ENCODE measurements at places on chromosomes 13 and 19. TPM values are rescaled to one million over a fixed set of nuclear protein-coding genes. Genes with fewer than 3 reads are reported as not detected.
A peak's percentile ranks its signal among the peaks of the same experiment; 100 is the strongest.

DNA sequence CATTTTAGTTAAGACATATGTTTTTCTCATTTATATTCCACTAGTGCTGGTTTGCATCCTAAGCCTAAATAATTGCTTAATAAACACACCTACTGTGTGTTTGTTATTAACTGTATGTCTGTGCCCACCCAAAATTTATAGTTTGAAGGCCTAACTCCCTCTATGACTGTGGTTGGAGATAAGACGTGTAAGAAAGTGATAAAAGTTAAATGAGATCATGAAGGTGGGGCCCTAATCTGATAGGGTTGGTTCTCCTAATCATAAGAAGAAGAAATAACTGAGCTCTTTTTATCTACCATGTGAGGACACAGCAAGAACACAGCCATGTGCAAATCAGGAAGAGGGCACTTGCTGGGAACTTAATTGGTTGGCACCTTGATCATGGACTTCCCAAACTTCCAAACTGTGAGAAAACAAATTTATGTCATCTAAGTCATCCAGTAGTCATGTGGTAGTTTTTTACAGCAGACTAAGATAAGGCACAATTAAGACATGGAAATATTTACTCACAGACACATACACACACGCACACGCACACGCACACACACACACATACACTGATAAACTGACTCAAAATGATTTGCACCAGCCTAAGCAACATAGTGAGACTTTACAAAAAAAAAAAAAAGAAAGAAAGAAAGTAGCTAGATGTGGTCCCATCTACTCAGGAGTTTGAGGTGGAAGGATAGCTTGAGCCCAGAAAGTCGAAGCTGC lies 662.1 kb downstream of the PCDH9 start:
- no peak for DNase-seq

LYL1 gene
- 1.7 TPM for total RNA-seq

DNA sequence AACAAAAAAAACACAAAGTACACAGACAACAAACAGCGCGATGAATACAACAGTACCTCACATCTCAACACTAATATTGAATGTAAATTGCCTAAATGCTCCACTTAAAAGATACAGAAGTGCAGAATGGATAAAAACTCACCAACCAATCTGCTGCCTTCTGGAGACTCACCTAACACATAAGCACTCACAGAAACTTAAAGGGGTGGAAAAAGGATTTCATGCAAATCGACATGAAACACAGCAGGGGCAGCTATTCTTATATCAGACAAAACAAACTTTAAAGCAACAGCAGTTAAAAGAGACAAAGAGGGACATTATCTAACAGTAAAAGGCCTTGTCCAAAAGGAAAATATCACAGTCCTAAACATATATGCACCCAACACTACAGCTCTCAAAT lies 209.5 kb downstream of the ABCC4 start:
- DNase-seq, result no peak

- peak; percentile 12 for DNase-seq
Measured at GRCh38 chr13:31556376-31556775, 182.9 kb upstream of the RXFP2 start.

ERFL gene
- total RNA-seq, result not detected

GRCh38 chr19:8690753-8691539 lies 7.6 kb downstream of the ACTL9 start:
- DNase-seq, result no peak

CERS1 gene
- total RNA-seq, result 1.0 TPM

- no peak for DNase-seq
Measured at GRCh38 chr13:96381681-96382080, 291.8 kb downstream of the HS6ST3 start.

DNA sequence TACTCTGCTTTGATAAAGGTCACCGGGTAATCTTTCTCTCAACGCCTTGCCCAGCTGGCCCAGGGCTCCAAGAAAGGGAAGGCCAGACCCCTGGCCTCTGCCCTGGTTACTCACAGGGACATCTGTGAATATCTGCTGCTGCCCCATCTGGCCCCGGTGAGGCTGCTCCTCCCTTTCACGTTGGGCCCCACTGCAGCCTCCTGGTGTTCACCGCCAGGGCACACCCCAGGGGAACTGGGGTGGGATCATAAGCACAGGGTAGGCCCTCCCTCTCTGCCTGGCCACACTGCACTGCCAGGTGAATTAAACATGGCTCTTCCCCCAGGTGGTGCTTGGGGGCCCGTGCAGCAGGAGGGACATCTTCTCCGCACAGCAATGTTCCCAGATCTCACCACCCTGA lies 12.7 kb downstream of the LAIR1 start:
- DNase-seq, result no peak

SELENOW gene
- 217 TPM for total RNA-seq

ZNF541 gene
- not detected for total RNA-seq

GADD45B gene
- total RNA-seq, result 50.2 TPM

DNA sequence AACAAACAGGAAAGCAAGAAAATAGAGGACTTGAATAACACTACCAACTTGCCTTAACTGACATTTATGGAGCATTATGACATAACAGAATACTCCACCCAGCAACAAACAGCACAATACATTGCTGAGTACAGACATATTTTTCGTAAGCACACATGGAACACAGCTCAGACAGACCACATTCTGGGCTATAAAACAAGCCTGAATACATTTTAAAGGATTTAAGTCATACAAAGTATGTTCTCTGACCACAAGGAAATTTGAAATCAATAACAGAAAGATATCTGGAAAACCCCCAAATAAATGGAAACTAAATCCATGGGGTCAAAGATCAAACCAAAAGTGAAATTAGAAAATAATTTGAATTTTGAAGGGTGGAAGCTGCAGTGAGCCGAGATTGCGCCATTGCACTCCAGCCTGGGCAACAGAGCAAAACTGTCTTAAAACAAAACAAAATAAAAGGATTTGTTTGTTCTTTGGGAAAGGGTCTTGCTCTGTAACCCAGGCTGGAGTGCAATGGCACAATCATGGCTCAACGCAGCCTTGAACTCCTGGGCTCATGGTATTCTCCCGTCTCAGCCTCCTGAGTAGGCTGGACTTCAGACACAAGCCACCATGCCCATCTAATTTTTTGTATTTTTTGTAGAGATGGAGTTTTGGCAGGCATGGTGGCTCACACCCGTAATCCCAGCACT lies 5.6 kb downstream of the ZDHHC20 start:
- no peak for DNase-seq

- DNase-seq, result no peak
Measured at GRCh38 chr19:934865-935479, 9.1 kb downstream of the ARID3A start.

ADGRE3 gene
- not detected for total RNA-seq

DNA sequence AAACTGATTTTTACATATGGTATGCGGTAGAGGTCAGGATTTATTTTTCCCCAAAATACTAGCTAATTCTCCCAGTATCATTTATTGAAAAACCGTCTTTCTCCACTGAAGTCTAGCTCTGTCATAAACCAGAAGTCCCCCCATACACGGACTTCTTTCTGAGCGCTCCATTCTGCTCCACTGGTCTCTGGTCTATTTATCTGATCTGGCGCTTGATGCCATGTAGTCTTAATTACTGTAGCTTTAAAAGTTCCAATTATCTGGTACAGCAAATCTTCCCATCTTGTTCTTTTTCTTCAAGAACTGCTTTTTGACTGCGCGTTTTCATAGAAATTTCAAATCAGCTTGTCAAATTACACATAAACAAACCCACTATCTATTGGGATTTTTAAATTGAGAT lies 13.7 kb downstream of the DCUN1D2 start:
- DNase-seq, result no peak

LONP1 gene
- 99.3 TPM for total RNA-seq

DNA sequence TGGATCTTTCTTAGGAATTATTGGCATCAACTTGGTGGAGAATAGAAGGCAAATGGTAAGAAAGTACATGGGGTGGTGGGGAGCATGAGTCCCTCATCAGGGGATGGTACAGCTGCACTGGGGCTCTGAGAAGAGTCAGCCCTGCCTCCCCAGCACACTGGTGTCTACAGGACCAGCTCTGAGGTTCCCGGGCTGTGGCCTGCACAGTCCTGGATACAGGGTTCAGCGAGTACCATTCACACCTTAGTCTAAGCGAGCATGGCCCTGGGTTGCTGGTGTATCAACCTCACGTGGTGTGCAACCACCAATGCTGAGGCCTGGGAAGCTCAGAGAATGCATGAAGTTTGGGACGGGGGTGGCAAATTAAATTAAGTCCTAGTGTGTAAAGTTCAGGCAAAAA lies 10.1 kb downstream of the TMEM255B start:
- no peak for DNase-seq

GRCh38 chr19:53432088-53432661 lies 391 bp downstream of the ZNF761 start:
- peak; percentile 1 for DNase-seq

- peak; percentile 59 for DNase-seq
Measured at GRCh38 chr13:31853643-31854326, 114.5 kb downstream of the RXFP2 start.

GRCh38 chr19:17202249-17202648 lies 12.9 kb upstream of the USE1 start:
- DNase-seq, result no peak

YIPF2 gene
- total RNA-seq, result 67.5 TPM

DNA sequence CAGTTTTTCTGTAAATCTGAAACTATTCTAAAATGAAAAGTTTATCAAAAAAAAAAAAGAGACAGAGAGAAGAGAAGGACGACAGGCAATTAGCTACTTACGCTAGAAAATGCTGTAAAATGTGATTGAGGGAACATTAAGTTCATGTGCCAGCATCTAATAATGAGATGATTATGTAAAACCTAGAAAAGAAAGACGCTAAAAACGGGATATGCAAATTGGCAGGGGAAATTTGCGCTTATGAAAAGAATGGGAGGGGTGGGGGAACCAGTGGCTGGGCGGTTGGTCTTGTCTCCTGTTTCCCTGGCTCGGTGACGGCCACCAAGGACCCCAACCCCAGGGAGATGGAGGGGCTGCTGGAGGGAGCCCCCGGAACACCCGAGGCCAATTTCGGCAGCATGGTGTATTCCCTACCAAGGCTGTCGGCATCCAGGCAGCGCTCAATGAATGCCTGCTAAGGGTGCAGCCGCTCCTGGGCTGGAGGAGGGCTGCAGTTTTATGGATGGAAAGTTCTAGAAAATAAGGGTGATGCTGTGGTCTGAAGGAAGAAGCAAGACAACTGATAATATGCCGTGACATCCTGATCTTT lies 34.2 kb downstream of the GNG7 start:
- no peak for DNase-seq

GRCh38 chr19:19039901-19040300 lies 6.5 kb downstream of the ARMC6 start:
- no peak for DNase-seq

GRCh38 chr13:110073982-110074381 lies 233.0 kb downstream of the COL4A1 start:
- no peak for DNase-seq

DNA sequence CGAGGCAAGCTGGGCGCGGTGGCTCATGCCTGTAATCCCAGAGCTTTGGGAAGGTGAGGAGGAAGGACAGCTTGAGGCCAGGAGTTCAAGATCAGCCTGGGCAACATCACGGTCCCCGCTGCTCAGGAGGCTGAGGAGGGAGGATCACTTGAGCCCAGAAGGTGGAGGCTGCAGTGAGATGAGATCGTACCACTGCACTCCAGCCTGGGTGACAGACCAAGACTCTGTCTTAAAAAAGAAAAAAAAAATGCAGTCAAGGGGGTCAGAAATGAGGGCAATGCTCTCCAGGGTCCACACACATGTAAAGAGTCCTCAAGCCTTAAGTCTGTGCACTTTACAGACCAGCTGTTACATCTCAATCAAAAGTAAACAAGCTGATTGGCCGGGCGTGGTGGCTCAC lies 8.5 kb downstream of the R3HDM4 start:
- DNase-seq, result no peak

SIGLEC12 gene
- total RNA-seq, result not detected

- DNase-seq, result no peak
Measured at GRCh38 chr19:38055655-38056521, 148.9 kb downstream of the SIPA1L3 start.

DNA sequence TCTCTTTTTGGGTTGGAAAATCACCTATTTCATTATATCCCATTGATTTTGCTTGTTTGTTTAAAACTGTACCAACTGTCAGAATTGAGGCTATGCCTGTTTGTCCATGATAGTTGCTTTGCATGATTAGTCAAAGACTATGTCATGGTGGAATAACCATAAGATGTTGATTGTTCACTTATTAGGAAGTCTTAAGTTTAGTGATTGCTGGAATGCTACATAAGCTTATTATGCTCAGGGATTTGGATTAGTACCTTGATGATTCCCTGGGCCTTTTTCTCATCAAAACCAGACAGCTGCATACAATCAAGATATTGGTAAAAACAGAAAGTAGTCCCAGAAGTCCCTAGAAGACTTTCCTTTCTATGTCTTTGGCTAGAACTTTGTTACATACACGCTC lies 954.7 kb downstream of the PCDH9 start:
- peak; percentile 39 for DNase-seq

ZNF571 gene
- 11.6 TPM for total RNA-seq

- DNase-seq, result peak; percentile 80
Measured at GRCh38 chr13:97307882-97308624, 85.9 kb downstream of the MBNL2 start.

GRCh38 chr13:102586615-102587014 lies 10.2 kb upstream of the TPP2 start:
- no peak for DNase-seq

NHLRC3 gene
- 23.8 TPM for total RNA-seq

GRCh38 chr13:113764793-113765563 lies 6.0 kb downstream of the TMEM255B start:
- no peak for DNase-seq

DNA sequence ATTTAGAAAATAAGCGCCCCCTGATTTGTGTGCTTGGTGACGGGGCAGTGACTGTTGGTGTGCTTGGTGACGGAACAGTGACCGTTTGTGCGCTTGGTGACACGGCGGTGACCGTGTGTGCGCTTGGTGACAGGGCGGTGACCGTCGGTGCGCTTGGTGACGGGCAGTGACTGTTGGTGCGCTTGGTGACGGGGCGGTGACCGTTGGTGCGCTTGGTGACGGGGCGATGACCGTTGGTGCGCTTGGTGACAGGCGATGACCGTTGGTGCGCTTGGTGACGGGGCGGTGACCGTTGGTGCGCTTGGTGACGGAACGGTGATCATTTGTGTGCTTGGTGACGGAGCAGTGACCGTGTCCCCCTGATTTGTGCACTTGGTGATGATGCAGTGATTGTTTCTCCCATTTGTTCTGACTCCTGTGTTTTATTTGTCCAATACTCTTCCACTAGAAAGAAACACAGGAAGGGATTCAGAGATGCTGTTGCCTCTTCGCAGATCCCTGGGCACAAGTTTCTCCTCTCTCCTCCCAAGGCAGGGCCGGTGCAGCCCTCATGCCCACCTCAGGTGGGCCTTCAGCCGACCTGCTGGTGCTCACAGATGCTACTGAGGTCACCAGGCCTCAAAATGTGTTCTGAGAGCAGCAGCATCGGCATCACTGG lies 128.3 kb downstream of the ATP11A start:
- no peak for DNase-seq

DNA sequence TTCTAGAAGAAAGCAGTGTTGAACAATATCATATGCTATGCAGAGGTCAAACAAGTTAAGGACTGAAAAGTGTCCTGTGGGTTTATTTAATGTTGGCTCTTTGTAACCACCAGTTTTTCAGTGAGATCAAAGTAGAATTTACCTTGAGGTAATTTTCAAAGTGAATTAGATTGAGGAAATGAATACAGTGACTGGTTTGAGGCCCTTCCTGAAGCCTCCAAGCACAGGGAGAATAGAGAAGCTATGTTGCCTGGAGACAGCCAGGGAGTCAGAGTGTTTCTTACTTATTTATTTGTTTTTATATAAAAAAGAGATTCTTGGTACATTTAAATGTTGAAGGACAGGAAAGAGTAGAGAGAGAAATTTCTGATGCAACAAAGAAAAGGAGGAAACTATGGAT lies 954.3 kb upstream of the SPRY2 start:
- peak; percentile 6 for DNase-seq

GRCh38 chr13:51222037-51222685 lies at the start of gene FAM124A:
FAM124A (plus strand) TSS chr13:51222398; CDS start chr13:51222502, 104 bp downstream.
- DNase-seq, result no peak

All from renal cortical epithelial cell (primary cell).